ENCODE measurements at places on chromosomes 6 and 20.

DNA sequence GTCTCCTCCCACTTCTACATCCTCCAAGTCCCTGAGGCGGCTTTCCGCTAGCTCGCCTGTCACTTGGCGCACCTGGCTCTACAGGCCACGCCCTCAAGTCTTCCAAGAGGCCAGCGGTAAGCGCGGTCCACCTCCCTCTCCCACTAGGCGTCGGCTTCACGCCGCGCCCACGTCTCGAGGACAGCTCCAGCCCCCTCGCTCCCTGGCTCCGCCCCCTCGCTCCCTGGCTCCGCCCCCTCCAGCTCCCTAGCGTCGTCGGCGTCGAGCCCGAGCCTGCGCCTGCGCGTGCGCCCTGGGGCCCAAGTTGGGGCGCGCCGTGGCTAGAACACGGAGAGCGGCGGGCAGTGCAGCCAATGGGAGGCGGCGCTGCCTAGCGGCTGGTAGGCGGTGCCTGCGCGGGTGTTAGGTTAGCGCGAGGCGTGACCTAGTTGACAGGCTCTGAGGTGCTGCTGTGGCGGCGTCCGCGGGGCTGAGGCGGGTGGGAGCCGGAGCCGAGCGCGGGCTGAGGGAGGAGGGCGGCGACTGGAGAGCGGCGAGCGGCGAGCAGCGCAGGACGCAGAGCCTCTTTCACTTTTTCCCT is at the start of gene MACROD2:
TSS of gene MACROD2 (plus strand) at position 431 of the 580 bp plus-strand sequence.
- peak; percentile 97 for DNase-seq

DNA sequence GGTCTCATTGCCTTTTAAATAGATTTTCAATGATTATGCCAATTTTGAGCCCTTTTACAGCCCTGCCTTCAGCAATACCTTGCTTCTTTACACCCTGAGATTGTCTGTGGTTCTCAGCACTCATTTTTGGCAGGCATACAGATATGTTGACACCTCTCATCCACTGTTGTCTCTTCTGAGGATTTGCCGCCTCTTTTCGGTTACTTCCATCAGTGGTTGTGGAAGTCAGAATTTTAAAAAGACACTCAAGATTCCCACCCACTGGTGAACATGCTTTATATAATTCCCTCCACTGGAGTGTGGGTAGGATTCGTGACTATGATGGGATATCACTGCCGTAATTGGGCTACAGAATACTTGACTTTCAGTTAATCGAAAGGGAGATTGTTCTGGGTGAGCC is 37.4 kb upstream of the KIF13A start:
- DNase-seq, result no peak

GRCh38 chr6:19465256-19465655 is 371.9 kb upstream of the ID4 start:
- DNase-seq, result no peak

GRCh38 chr6:6872459-6873344 is 235.1 kb upstream of the RREB1 start:
- DNase-seq, result no peak

GRCh38 chr6:36430351-36430750 is 12.3 kb downstream of the PXT1 start:
- DNase-seq, result no peak

DNA sequence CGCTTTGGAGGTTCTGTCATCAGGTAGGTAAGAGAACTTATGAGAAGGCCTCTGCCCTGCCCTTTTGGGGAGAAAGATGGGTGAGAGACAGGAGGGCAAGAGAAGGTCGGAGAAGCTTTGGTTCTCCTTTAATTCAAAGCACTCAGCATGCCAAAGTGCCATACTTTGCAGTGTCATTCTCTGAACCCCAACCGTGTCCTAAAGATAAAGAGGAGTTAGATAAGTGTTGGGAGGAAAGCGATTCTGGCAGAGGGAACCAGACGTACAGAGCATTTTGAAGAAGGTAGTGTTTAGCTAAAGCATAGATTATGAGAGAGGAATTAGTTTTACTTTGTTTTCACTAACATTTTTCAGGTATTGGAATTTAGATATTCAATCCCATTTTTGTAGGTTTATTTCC is 40.3 kb downstream of the NKAIN2 start:
- DNase-seq, result no peak

GRCh38 chr6:32685603-32686002 is 19.1 kb upstream of the HLA-DQB1 start:
- no peak for DNase-seq

GRCh38 chr6:98627129-98627775 is 207.1 kb upstream of the POU3F2 start:
- DNase-seq, result no peak

GRCh38 chr6:37155394-37156312 is 14.3 kb upstream of the PIM1 start:
- no peak for DNase-seq

Measured in ecto neural progenitor cell (in vitro differentiated cells).